ENCODE measurements at places on chromosomes 6 and 20.

GRCh38 chr20:2593756-2594155 lies 57.4 kb downstream of the TMC2 start:
- DNase-seq = no peak

GRCh38 chr6:94902974-94903628 lies 674.2 kb upstream of the MANEA start:
- DNase-seq = no peak

- no peak for DNase-seq
These were observed 4.5 kb upstream of the ENTPD6 start for GRCh38 chr20:25191051-25191450.

- DNase-seq = peak; percentile 85
These were observed 98.1 kb downstream of the HIVEP2 start for GRCh38 chr6:142846883-142847287.

DNA sequence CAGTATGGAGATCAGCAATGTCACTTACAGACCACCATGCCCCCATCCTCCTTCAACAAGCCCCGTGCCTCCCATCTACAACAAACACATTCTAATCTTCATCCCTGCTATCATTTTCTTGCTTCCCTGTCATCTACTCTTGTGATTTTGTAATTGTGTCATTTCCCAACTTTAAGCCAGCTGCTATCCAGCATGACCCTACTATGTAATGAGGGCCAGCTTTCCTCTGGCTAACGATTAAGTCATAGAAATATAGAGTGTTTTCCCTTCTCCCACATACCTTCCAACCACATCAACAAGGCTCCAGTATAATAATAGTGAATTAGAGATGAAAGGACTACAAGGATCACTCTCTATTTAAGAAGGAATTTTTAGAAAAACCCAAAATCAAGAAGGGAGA lies 607.0 kb downstream of the TENT5A start:
- no peak for DNase-seq

- DNase-seq = no peak
These were observed 139.1 kb downstream of the SCML4 start for GRCh38 chr6:107684996-107685395.

DNA sequence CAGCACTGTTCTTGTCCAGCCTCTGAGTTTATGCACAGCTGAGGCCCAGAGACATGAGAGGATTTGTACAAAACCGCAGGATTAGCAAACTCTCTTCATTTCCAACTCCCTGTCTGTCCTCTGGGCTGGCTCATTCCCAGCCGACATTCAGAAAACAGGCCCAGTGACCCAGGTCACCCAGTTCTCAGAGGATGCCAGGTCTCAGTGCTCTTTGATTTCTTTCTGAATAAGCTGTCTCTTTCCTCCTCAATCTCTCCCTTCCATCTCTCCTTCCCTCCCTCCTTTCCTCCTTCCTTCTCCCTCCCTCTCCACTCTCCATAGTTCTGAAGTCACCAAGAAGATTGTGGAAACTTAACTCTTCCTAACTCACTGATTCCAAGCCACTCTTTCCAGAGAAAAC lies 372.7 kb upstream of the SULF2 start:
- DNase-seq = no peak

GRCh38 chr20:10925767-10926166 lies 252.0 kb upstream of the JAG1 start:
- no peak for DNase-seq

DNA sequence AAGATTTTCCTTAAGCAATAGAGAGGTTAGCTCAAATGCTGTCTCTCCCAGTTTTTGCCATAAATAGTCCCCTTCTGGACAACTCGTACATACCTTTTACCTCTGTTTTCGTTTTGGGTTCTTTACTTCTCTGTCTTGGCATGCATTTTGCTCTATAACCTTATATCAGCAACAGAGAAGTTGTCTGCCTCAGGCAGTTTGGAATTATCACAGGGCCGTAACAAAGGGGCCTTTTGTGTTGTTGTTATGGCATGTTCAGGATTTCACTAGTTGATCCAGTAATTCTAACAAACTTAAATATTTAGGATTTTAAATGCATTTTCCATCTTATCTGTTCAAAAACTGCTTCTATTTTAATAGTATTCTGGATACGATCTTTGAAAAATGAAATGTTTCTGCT lies 259.8 kb downstream of the CD109 start:
- DNase-seq = no peak

Data from suppressor macrophage treated with lipopolysaccharide for 4 hours (primary cell).